ENCODE measurements at places on chromosomes 16 and 17.
A peak's percentile ranks its signal among the peaks of the same experiment; 100 is the strongest.

DNA sequence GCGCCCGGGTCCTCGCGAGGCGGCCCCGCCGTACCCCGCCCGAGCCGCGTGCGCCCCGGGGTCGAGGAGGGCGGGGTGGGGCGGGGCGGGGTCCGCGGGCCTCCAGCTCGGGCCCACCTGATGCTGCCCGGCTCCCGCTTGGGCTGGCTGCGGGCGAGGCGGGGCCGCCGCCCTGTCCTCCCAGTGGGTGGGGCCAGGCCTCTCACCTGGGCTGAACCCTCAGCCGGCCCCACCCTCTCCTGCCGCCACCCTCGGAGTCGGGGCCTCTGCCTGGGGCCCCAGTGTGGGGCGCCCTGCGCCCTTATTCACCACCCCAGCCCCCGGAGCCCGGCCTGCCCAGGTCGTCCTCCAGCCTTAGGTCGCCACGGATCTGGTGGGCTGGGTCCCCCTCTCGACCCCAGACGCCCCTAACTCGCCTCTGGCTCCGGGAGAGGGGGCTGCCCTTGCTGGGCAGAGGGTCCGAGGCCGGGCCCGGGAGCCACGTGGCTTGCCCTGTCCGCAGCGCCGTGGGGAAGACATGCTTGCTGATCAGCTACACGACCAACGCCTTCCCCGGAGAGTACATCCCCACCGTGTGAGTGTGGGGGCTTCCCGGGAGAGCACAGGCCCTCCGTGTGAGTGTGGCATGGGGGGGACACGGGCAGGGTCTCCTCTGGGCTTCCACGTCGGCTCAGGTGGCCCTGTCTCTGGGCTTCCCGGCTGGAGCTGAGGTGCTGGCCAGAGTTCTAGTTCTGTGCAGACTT, 578 bp downstream of the RAC3 start:
- no peak for DNase-seq

- DNase-seq, result peak; percentile 46
These were observed 1.3 kb upstream of the RAB40C start for GRCh38 chr16:588639-588888.

- no peak for DNase-seq
These were observed 77.9 kb upstream of the SDK2 start for GRCh38 chr17:73722165-73722564.

DNA sequence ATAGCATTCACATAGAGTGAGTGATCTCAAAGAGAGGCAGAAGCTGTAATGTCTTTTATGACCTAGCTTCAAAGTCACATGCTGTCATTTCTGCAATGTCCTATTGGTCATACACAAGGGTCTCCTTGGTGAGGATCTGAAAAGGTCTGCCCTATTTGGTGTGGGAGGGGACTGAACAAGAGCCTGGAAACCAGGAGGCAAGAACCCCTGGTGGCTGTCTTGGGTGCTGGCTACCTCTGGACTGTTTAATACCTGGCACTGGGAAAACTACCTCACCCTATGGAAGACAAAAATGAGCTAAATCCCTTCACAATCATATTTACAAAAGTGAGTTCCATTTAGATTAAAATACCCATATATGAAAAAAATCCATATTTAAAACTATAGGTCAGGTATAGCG, 9.0 kb downstream of the KCTD13 start:
- no peak for DNase-seq

DNA sequence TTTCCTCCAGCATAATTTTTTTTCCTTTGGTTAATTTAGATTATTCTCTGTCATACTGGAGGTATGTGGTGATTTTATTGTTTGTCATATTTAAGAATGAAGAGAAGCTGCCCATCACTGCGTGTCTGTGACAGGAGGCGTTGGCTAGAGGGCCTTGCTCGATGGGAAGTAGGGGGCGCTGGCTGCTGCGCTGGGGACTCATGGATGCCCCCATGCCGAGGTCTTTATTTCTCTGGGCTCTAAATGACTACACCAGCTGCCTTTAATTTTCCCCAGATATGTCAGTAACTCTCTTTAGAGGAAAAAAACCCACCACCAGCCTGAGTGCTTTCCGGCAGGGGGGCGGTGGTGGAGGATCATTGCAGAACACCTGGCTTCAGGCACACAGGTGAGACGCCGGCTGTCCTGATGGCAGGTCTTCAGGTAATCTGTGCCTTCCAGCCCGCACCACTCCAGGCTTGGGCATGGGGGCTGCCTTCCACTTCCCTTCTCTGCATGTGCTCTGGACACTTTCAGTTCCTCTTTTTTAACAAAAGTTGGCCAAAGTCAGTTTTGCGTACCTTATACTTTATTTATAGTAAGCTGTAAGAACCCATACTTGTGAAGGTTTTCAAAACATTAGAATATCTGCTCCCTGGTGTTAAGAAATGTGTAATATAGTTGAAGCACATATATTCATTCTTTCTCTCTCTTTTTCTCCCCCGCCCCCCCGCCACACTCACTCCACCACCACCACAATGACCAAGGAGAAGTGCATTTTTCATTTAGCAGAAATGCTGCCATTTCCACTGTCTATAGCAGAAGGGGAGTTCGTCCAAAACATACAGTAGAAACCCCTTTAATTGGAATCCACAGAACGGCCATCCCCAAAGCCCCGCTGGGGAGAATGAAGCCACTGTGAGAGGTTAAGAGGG, 192.7 kb downstream of the RPTOR start:
- DNase-seq, result no peak

DNA sequence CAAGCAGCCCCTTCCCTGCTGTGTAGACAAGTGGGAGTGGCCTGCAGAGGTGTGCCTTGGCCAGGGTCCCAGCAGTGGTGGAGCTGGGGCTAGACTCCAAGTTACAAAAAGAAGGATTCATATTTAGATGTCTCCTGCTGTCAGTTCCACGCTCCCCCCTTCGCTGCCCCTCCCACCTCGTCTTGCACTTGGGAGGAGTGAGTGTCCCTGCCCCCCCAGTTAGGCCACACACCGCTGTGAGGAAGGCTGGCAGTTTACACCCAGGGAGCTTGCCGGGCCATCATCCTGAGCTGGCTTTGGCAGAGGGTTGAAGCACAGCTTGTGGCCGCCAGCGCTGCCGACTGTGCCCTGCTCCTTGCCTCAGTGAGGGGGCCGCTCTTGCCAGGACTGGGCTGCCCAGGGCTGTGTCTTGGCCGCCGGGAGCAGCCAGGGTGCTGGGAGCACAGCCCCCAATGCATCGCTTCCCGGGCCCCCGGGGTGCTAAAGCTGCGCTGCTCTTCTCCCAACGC, 44.3 kb downstream of the ELAC2 start:
- DNase-seq, result no peak

DNA sequence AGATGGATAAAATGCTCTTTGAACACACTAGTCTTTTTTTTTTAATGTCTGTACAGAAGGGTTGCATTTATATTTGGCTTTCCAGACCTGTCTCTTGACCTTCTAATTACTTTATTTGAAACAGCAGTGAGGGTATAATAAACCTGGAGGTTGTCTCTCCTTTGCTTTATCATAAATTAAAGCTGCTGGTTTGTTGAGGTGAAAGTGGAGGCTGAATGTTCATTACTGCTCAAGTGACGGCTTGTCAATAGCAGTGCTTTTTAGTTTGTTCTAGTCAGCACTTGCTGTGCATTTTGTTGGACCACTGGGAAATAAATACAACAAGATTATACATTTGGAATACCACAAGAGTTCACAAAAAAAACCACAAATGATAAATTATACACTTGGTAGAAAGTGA, 264.2 kb downstream of the IRX3 start:
- DNase-seq, result no peak

GRCh38 chr17:12231355-12231682, 210.6 kb downstream of the MAP2K4 start:
- DNase-seq, result no peak

DNA sequence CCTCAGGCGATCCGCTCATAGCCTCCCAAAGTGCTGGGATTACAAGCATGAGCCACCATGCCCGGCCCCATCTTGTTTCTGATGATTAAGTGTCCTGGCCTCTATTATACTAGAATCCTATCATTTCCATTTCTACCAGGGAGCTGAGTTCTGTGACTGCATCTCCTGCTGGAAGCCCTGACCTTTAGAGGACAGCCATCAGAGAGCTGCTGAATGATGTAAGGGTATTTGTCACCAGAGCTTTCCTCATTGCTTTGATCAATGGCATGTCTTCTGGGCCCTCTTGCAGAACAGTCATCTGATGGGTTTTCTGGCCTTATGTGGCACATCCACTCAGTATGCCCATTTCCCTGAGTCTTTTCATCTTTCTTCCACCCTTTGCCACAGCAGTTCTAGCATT, 39.9 kb downstream of the PSMD12 start:
- DNase-seq, result no peak

DNA sequence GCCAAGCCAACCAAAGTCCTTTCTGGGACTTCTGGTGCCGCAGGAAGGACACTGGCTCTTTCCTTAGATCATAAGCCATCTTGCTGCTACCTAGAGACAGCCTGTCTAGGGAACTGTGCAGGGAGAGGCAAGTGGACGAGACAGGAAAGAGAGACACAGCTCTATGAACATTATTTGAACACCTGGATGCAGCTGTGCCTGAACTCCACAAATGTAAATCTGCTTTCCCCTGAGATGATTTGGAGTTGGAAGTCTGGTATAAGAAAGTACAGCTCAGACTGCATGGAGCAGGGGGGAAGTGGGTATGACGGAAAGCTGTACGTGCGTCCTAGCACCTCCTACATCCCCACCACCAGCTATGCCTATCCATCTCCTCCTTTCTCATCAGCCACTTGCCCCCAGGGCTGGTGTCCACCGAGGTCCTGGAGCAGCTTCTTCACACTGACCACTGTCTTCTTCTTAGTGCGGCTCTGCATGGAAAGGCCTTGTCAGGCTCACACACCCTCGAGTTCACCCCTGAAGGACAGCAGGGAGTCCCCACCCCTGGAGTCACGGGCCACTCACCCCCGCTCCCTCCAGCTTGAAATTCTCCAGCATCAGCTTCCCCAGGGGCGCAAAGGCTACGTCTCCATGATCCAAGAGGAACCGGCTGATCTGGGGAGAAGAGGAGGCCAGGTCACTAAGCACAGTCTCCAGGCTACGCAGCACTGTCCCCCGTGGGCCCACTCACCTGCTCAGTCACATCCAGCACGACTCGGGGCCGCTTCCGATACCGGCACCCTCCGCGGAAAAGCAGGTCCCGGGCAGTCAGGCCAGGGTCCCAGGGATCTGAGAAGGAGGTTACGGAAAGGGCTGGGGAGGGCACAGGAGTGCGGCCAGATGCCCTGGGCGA, 3.9 kb downstream of the TAF1C start:
- no peak for DNase-seq

GRCh38 chr17:50204431-50204830, 3.0 kb upstream of the COL1A1 start:
- no peak for DNase-seq

DNA sequence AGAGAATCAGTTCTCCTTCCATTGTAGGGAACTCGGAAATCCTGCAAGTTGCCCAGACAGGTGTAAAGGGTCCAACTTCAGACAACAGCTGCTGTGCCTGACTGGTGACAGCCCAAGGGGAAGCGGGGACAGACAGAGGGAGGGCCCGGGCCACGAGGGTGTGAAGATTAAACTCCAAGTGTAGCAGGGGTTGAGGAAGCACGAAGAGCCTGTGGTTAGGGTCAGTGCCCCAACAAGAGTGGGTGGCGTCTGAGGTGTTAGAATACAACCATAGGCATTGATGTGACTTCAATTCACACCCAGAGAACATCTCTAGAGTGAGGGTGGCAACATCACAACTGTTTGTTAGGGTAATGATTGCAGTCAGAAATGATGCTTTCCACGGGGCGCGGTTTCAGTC, 39.1 kb downstream of the ASPA start:
- DNase-seq, result no peak

GRCh38 chr17:27958708-27959381, 65.7 kb upstream of the LYRM9 start:
- no peak for DNase-seq

- DNase-seq, result no peak
These were observed at the start of gene ARHGAP23 for GRCh38 chr17:38428112-38428642. Gene ARHGAP23, plus strand, starts transcription at chr17:38428464. Its CDS starts 22 bp downstream, at chr17:38428486.

DNA sequence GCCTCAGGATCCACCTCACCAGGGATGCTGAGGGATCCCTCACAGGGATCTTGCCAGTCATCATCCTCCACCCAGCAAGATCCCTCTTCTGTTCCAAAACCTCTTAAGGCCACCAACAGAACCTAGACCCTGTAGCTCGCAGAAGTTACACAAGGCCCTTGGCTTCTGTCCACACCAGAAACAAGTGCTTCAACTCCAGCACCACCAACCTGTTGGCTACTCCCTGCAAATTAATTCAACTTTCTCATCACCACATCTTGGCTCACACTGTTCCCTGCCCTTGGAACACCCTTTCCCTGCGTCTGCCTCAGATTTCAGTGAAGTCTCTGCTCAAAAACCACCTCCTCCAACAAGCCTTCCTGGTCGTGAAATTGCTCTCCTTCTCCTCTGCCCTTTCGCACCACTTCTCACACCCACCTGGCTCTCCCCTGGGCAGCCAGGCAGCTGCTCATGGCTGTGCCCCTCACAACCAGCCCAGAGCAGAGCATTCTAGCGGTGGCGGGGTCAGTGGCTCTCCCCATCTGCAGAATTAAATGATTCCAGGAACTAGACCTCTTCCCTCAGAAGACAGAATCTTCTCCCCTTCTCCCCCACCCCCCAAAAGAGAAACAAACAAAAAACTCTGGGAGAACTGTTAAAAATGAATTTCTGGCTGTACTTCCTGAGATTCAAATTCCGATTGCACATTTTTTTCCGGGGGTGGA, 1.8 kb downstream of the PLLP start:
- DNase-seq, result no peak

DNA sequence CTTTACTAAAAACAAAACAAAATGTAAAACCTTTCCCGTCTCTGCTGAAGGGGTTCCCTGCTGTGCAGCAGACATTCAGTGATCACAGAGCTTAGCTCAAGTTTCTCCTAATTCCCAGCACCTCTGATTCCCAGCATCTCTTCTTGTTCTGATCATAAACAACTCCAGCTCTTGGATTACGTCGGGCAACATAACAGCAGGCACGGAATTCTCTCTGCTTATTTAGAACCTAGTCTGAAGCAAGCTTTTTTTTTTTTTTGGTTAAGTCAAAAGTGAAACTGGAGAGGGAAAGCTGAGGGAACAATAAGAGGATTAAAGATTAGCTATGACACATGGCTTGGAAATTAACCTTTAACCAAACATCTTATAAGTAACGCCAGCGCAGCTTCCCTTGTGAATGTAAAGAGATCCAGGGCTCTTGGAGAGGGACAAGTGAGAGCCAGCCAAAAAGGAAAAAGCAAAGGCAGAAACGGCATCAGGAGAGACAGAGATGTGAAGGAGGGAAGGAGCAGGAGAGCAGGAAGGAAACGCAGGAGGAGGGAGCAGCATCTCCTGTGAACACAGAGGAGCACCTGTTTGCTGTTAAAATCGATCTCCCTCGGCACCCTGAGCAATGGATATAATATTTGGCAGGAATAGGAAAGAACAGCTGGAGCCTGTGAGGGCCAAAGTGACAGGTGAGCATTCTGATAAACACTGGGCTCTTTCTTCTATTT, at the start of gene BCO1:
Gene BCO1 (plus strand): TSS at position 394 of the 716 bp plus-strand sequence. CDS start 220 bp downstream, at position 614.
- DNase-seq, result no peak

GRCh38 chr17:27218719-27219488, 75.0 kb upstream of the WSB1 start:
- no peak for DNase-seq
